ENCODE measurements at places on chromosomes 1 and 21.

- DNase-seq: no peak
Observed at GRCh38 chr1:30745156-30745833, 12.3 kb downstream of the LAPTM5 start.

- DNase-seq: no peak
Observed at GRCh38 chr1:60402216-60402615, 328.6 kb upstream of the C1orf87 start.

- no peak for DNase-seq
Observed at GRCh38 chr21:45640888-45641479, 2.5 kb upstream of the PCBP3 start.

DNA sequence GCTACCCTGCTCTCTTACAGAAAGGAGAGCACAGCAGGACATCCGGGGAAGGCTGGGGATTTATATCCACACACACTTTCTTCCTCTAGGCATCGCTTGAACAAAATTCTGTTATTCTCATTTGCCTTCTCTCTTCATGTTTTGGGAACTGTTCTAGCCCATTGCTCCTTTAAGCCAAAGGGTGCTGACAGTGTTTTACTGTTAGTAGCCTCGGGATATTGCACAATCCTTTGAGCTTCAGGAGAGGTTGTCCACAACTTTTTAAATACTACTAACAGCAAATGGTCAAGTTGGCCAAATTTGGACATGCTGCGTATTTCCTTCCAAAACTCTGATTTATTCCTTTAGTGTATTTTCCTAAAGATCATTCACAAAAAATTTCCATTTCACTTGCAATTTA is 579.2 kb upstream of the RGS18 start:
- DNase-seq: no peak

GRCh38 chr1:9066945-9067807 is 2.3 kb downstream of the SLC2A5 start:
- peak; percentile 87 for DNase-seq

GRCh38 chr1:194114288-194114687 is 927.9 kb upstream of the B3GALT2 start:
- no peak for DNase-seq

GRCh38 chr1:23544444-23545389 is 13.7 kb upstream of the E2F2 start:
- DNase-seq: peak; percentile 57

GRCh38 chr1:245987219-245987545 is 519.9 kb downstream of the SMYD3 start:
- no peak for DNase-seq

DNA sequence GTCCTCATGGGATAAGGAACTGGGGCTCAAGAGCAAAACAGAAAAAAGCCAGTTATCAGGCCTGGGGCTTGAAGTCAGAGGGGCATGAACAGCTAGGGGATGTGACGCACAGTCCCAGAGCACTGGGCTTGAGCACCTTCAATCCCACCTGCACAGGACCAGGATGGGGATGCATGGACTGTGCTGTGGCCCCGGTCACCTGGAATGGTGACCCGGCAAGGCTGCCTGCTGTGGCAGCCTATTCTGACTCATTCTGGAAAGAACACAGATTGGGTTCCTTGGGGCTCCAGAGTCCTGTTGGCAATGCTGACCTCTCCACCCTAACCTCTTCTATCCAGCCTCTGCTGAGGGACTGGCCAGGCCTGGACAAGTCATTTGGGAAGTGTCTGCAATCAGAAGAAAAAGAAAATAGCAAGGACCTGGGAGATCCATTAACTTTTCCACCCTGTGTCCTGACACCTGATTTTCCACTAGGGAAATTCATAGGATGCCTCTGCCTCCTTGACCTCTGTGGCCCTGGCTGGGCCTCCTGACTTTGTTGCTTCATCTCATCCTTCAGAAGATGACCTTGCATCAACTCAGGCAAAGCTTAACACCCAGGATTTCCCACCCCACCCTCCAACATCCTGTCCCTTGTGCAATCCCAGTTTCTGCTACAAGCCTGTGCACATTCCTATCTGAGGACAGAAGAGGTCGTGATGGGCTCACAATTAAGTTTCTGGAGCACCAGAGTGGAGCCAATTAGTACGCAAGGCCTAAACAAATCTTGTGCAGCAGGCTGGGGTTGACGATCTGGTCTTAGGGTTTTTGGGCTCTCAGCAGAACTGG is 17.9 kb upstream of the FMOD start:
- peak; percentile 76 for DNase-seq

DNA sequence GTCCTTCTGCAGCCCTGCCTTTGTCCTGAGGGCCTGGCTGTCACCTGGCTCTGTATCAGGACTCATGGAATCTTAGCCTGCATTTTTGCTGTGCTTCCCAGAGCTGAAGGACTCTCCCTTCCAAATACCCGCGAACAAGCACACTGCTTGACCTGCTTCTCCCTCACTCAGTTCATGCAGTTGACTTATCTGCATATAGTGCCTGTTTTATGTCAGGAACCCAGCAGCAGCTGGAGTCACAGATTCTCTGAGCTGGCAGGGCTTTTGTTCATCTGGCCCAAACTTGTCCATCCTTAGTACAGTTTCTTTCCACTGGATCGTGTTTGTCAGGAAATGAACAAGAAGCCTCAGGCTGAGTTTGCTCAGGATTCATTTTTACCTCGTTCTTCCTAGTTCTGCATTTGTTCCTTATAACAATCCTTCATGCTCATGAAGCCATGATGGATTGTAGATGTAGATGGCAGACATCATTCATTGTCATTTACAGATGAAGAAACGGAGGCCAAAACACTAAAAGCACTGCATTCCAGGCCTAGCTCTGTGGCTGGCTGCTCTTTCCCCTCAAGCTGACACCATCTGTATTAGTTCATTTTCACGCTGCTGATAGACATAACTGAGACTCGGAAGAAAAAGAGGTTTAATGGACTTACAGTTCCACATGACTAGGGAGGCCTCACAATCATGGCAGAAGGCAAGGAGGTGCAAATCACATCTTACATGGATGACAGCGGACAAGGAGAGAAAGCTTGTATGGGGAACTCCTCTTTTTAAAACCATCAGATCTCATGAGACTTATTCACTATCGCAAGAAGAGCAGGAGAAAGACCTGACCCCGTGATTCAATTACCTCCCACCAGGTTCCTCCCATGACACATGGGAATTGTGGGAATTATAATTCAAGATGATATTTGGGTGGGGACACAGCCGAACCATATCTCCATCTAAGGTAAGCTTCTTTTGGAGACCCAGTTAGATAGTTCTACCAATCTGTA is 150.9 kb downstream of the HIVEP3 start:
- DNase-seq: no peak

- DNase-seq: no peak
Observed at GRCh38 chr1:80450711-80451110, 1350.0 kb upstream of the ADGRL2 start.

GRCh38 chr1:31712068-31712467 is 8.3 kb upstream of the COL16A1 start:
- DNase-seq: no peak

DNA sequence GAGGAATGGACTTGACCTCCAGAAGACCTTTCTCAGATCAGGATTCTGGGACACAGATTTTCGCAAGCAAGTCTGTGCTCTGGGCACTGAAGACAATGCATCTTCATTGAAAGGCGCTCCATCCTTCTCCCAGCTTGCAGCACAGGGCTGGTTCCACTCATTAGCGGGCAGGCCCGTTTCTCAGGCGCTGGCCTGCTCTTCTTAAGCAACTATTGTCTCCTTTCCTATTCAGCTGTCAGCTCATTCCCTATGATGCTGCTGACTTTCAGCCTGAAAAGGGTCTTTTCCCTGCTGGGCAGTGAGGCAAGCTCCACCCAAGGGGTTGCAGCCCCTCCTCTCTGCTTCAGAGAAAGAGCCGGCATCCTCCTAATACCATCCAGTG is 91.9 kb upstream of the PLXNA2 start:
- DNase-seq: no peak

GRCh38 chr1:41800311-41800829 is 118.4 kb downstream of the HIVEP3 start:
- no peak for DNase-seq

- no peak for DNase-seq
Observed at GRCh38 chr1:154877370-154877974, 7.4 kb upstream of the KCNN3 start.

GRCh38 chr1:153778051-153778823 is 3.0 kb downstream of the SLC27A3 start:
- DNase-seq: no peak

- DNase-seq: no peak
Observed at GRCh38 chr21:33393348-33393747, 9.9 kb upstream of the IFNGR2 start.

GRCh38 chr21:26572076-26572701 is 897 bp downstream of the CYYR1 start:
- no peak for DNase-seq

GRCh38 chr1:85225624-85226380 is 25.0 kb upstream of the SYDE2 start:
- no peak for DNase-seq

- peak; percentile 11 for DNase-seq
Observed at GRCh38 chr1:180415985-180416633, 86.3 kb downstream of the ACBD6 start.

DNA sequence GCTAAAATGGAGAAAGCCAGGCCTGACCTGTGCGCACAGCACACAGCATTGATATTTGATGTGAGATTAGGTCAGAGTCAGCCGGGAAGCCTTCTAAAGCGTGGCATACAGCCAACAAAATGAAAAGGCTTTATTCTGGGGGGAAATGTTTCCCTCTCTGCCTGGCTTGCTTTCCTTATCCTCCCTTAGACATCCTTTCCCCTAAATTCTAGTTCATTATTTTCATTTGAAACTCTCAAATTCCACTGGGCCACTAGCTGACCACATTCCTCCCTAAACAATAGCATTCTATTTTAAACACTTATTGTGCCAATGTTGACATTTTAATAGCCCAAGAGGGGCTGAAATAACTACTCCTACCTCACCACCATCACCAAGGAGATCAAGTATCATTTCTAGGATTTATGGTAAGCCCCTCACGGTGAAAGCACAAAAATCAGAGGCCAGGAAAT is 49.4 kb downstream of the LEPR start:
- DNase-seq: peak; percentile 77

GRCh38 chr1:114113411-114114184 is 40.1 kb downstream of the SYT6 start:
- DNase-seq: no peak

GRCh38 chr21:24658026-24658425 is 949.3 kb downstream of the MRPL39 start:
- no peak for DNase-seq

DNA sequence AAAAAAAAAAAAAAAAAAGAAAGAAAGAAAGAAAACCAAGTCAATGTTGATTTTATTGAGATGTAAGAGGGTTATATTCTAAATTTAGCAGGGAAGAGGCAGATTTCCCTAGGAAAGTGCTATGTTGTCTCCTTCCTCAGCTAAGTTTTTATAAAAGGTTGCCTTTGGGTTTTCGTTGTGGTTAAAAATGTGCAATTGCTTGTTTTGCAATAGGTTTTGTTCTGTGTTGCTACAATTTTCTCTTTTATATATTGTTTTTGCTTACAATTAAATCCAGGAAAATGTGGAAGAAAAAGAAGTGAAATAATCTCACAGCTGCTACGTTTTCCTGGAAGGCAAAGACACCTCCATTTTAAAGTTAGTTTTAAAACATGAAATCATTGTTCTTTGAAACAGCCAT is 136.7 kb upstream of the C1orf105 start:
- no peak for DNase-seq

DNA sequence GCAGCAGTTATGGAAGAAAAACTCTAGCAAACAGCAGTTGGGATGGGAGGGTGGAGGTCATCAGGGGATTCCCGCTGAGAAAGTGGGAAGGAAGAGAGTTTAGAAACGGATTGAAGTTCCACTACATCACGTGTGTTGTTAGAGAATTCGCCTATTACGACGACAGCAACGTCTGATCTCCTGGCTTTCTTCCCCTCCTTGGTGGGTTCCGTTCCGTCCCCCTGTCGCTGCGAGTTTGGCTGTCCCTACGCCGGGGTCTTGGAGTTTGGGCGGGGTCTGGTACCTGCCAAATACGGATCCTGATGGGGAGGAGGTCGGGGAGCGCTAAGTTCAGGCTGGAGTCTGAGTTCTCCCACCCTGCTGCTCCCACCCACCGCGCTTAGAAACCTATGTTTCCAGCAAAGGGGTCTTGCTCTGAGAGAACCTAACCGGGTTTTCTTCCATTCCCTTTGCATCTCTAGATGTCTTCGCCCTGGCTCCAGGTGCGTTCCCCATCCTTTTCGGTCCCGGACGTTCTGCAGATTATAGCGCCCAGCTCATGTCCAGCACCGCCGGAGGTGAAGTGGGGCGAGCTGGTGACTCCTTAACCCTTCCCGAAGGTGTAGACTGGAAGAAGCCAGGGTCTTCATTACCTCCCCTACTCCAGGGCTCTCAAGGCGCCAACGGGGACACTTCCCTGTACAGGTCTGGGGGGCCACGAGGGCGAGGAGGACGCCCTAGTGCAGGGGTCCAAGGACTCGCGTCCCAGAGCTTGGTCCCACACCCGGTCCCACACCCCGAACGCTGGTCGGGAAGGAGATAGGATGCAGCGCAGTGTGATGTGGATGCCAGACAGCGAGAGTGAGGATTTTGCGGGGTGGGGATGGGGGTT is 641 bp upstream of the KCNK2 start:
- DNase-seq: no peak

DNA sequence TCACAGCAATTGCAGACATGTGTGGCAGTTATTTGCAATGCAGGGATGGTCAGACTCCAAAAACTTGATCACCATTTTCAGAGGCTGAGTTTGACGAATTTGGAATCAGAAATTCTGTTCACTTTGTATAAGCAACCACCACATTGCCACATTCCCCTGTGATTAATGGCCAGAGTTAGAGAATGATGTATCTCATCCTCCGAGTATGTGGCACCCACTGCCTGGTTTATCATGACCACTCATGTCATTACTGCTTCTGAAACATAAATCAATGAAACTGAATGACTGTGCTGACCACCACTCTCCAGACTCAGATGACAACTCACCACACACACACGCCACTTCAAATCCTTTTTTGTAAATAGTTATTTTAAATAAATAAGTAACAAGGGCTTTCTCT is 66.6 kb upstream of the CACHD1 start:
- peak; percentile 9 for DNase-seq

- no peak for DNase-seq
Observed at GRCh38 chr1:98939471-98939870, 65.2 kb downstream of the PLPPR5 start.

GRCh38 chr1:193404236-193404635 is 217.8 kb upstream of the B3GALT2 start:
- no peak for DNase-seq

- DNase-seq: no peak
Observed at GRCh38 chr1:56416495-56416894, 162.9 kb downstream of the PLPP3 start.

DNA sequence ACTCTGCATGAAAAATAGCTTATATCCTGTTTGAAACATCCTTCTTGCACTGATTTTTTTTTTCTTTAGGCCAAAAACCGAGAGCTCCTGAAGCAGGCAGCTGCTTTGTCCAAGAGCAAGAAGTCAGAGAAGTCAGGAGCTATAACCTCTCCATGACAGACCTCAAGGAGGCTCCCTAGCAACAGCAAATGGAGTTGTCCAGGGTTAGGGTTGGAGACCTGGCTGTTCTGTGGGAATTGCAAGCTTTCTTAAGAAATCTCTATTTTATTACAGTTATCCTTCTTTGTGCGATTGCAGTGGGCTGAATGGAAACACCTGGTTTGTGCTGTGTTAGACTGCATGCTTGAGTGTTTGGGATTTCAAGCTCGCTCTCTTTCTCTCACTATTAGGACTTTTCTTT is 12.6 kb upstream of the STX12 start:
- no peak for DNase-seq

GRCh38 chr1:225451340-225451739 is 23.5 kb upstream of the LBR start:
- no peak for DNase-seq
